Activated T-helper 17 cell treated with anti-CD3 and anti-CD28 coated beads, Interleukin-2, amount 50 U/mL, for 72 hours (primary cell): ENCODE measurements at places on chromosomes 3 and 15.
A peak's percentile ranks its signal among the peaks of the same experiment; 100 is the strongest.

DNA sequence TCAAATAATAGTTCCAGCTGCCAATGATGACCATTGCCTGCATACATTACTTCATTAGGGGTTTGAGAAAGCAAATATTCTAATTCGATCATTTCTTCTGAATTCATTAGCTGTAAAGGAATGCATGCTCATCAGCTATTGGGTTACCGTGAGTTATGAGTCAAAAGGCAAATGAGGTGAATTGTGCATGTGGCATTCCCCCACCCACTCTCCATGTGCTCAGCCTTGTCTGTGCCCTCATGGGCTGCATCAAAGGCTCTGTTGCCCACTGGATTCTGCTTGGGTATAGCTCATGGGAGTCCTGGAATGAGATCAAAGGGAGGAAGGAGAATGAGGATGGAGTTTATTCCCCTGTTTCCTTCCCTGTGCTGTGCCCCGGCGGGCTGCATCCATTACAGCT lies 99.3 kb upstream of the CHRNA7 start:
- peak; percentile 81 for ATAC-seq

DNA sequence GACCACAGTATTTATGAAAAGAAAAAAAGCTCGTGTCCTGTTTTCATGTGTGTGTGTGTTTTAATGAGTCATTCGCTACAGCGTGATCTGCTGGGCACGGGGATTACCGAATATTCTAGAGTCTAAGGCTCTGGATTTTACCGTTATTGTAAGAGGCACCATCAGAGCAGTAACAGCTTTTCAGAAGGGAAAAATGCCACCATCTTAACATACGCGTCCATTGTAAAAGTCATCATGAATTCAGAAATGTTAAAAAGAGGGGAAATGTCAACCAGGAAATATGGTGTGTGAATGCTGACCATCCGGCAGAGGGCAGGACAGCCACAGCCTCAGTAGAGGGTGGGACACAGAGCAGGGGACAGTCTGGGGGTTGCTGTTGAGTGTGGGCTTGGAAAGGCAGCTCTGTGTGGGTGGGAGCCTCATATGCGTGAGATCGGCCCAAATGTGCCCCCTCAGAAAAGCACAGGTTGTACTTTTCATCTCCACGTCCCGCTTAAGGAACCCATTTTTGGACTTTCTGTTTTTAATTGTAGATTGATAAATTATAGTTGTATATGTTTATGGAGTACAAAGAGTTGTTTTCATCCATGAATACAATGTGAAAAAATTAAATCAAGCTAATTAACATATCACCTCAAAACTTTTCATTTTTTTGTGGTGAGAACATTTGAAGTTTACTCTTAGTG lies 69.6 kb downstream of the ASB7 start:
- no peak for ATAC-seq

GRCh38 chr15:81256916-81257315 lies 60.2 kb downstream of the IL16 start:
- ATAC-seq, result no peak

- ATAC-seq, result no peak
These were observed 721 bp downstream of the CSTA start for GRCh38 chr3:122325769-122326168.

DNA sequence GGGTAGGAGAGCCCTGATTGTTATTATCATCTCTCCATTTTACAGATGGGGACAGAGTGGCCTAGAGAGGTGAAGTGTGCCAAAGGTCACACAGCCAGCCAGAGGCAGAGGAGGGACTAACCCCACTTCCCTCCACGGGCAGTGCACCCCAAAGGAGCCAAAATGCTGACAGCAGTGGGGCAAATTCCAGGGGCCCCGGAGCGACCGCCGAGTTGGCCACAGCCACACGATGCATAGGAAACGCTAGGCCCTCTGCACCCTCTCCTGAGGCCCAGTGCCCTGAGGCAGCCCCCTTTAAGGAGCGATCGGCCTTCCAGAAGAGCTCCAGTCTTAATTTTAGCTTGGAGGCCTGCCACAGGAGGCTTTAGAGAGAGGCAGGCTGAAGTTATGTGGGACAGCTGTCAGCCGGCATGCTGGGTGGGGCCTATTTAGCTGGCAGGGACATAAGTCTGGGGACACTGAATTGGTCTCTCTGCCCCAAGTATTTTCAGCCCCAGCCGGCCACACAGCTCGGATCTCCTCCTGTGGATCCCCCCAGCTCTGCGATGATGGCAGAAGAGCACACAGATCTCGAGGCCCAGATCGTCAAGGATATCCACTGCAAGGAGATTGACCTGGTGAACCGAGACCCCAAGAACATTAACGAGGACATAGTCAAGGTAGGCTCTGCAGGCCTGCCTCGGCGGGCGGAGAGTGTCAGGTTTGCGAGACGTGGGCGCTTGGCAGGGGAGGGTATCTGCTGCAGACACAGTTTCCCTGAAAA lies at the start of gene CAV3:
CAV3 (plus strand) TSS at position 471 of the 763 bp plus-strand sequence; CDS start at position 546, 75 bp downstream.
- ATAC-seq, result no peak

GRCh38 chr3:197450810-197451209 lies 105.0 kb downstream of the BDH1 start:
- no peak for ATAC-seq

DNA sequence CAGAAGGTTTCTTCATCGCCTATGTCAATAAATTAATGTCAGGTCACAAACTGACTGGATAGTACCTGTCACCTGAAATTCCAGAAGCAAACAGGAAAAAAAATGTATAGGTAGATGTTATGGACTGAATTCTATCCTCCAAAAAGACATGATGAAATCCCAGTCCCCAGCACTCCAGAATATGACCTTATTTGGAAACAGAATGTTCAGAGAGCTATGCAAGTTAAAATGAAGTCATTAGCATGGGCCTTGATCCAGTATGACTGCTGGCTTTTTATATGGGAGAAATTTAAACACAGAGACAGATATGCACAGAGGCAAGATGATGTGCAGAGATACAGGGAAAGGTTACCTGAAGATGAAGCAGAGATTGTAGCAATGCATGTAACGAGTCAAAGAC lies 953.4 kb downstream of the ZPLD1 start:
- no peak for ATAC-seq

- ATAC-seq, result no peak
These were observed 13.8 kb downstream of the AVEN start for GRCh38 chr15:34025252-34025651.

- ATAC-seq, result no peak
These were observed 21.0 kb downstream of the CTDSPL start for GRCh38 chr3:37882711-37883110.

DNA sequence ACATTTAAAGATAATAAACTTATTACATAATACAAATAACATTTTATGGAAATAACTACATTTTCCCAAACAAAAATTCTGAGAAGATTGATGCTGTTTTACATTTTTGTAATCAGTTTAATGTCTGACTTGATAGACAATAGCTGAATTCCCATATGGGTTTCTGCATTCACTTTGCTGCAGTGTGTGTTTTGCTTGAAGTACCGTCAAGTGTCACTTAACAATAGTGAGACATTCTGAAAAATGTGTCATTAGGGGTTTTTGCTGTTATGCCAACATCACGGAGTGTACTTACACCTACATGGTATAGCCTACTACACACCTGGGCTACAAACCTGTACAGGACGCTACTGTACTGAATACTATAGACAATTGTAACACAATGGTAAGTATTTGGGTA lies 57.5 kb downstream of the USF3 start:
- ATAC-seq, result no peak

GRCh38 chr3:45541326-45542321 lies 52.9 kb upstream of the LIMD1 start:
- no peak for ATAC-seq

DNA sequence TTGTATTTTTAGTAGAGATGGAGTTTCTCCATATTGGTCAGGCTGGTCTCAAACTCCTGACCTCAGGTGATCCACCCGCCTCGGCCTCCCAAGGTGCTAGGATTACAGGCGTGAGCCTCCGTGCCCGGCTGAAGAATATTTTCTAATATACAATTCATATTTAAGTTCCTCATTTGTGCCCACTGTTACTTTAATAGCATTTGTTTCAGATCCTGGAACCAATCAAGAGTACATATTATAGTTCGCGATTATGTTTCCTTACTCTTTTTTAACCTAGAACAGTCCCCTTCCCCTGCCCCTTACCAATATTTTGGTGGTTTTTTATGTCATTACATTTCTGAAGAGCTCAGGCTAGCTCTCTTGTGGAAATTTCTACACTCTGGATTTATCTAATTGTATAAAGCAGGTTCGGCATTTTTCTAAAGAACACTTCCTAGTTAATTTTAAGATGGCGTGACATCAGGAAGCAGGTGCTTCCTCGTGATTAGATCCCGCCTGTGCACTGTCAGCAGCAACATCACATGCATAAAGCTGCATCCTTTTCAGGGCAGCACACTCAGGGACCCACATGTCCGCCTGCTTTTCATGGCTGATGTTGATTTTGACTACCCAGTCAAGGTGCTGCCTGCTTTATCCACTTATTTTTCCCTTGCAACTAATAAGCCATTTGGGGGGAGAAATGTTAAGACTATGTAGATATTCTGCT lies 88.7 kb upstream of the EPHB3 start:
- no peak for ATAC-seq

- no peak for ATAC-seq
These were observed 137.7 kb downstream of the TPRG1 start for GRCh38 chr3:189309400-189309975.

GRCh38 chr3:72549761-72550581 lies 298.3 kb downstream of the SHQ1 start:
- peak; percentile 53 for ATAC-seq

DNA sequence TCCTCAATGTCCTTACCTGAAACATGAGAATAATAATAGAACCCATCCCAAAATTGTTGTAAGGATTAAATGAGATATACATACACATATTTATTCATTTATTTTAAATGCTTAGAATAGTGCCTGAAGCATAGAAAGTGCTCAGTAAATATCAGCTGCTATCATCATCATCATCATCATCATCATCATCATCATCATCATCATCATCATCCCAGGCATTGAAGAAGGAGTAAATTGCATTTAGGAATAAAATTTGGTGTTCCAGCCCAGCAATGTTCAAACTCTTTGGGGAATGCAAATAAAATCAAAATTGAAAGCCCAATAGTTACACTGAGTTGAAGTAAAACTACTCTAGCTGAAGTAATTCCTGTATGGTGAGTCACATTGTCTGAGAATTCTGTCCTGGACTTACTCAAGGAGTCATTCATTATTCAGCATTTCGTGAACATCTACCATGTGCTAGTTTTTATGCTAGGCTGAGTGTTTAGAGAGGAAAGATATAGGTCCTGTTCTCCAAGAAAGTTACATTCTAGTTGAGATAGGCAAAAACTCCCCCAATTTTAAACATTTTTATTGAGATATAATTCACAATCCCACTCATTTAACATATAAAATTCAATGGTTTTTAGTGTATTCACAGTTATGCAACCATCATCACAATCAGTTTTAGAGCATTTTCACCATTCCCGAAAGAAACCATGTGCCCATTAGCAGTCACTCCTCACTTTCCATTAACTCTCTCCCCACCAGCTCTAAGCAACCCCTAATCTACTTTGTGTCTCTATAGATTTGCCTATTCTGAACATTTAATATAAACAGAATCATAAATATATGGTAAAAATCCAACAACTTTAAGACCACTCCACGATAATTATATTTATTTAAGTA lies 107.2 kb downstream of the FRMD5 start:
- no peak for ATAC-seq

GRCh38 chr3:170864525-170865208 lies 5.3 kb downstream of the RPL22L1 start:
- no peak for ATAC-seq

DNA sequence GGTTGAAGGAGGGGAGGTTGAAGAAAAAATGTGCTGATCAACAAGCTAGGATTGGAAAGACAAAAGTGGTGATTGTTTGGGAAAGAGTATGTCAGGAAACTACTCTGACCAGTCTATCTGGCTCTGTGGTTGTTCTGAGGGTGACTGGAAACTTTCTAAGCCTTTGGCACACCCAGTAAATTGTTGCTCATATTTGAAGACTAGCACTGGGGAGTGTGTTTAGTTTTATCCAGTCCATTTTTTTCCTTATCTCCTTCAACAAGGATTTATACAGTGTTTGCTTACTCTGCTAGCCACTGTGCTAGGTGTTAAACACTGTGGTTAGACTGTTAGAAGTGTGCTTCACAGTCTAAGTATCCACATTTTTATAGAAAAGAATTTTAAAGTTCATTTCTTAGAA lies 28.8 kb downstream of the PPM1L start:
- no peak for ATAC-seq

- ATAC-seq, result no peak
These were observed 73.7 kb downstream of the FILIP1L start for GRCh38 chr3:100040451-100041225.

GRCh38 chr3:41681479-41681878 lies 280.4 kb downstream of the ULK4 start:
- no peak for ATAC-seq

- ATAC-seq, result no peak
These were observed 136.9 kb downstream of the PLCL2 start for GRCh38 chr3:17021614-17022013.

DNA sequence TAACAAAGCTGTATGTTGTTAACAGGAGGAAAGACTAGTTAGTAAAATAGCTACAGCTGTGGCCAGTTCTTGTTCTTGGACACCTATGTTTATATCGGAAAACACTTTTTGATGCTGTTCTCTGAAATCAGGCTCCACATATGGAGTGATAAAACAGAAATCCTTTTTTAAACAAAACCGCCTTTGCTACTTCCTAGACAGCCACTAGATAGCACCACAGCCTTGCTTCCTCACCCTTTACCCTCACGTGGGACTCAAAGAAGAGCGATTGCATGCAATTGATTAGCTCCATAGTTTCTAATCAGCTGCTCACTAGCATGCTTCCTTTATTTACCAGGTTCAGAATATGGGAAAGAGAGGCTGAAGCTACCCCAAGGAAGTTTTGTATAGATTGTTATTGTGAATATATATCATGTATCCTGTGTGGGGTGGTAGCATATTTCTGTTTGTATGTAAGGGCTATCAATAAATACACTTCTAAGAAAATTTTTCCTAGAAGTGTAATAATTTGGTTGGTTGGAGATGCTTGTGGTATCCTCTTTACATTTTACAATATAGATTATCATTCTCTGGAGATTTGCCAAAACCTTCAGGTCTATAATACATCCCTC lies 4.3 kb upstream of the MTFMT start:
- no peak for ATAC-seq

DNA sequence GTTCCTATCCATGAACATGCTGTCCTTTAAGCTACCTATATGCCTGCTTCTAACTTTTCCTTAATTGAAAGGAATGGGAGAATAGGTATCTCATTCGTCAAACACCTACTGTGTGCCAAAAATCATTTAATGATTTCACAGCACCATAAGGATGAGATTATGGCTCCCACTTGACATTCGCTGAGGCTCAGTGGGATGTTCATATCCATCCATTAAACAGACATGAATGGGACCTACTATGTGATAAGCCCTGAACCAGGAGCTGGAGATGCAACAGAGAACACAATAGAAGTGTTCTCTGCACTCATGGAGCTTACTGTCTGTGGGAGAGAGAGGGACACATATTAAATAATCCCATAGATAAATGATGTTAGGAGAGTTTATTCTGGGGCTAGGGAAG lies 49.7 kb downstream of the HRH1 start:
- no peak for ATAC-seq
